ENCODE measurements at places on chromosomes 5 and 9. TPM values are rescaled to one million over a fixed set of nuclear protein-coding genes. Genes with fewer than 3 reads are reported as not detected.

BICD2 gene
- 30.8 TPM for total RNA-seq

IZUMO3 gene
- total RNA-seq = not detected

OR5C1 gene
- not detected for total RNA-seq

UAP1L1 gene
- total RNA-seq = 10.4 TPM

FEM1C gene
- total RNA-seq = 6.8 TPM

SCAMP1 gene
- 19.1 TPM for total RNA-seq

FANCG gene
- total RNA-seq = 47.5 TPM

CRHBP gene
- total RNA-seq = not detected

CCDC180 gene
- total RNA-seq = 0.62 TPM

GPR151 gene
- total RNA-seq = not detected

PCDHGA11 gene
- not detected for total RNA-seq

FBP2 gene
- total RNA-seq = not detected

FGFR4 gene
- total RNA-seq = 22.8 TPM

NPM1 gene
- total RNA-seq = 3,443 TPM

CDC25C gene
- 9.1 TPM for total RNA-seq

GCNT4 gene
- 0.33 TPM for total RNA-seq
